ENCODE measurements at places on chromosomes 12 and 14. TPM values are rescaled to one million over a fixed set of nuclear protein-coding genes. Genes with fewer than 3 reads are reported as not detected.

CHMP4A gene
- 14.4 TPM for total RNA-seq

PA2G4 gene
- total RNA-seq = 32.3 TPM

TSPAN9 gene
- 43.7 TPM for total RNA-seq

PLEK2 gene
- total RNA-seq = 10.7 TPM

PPFIBP1 gene
- 34.9 TPM for total RNA-seq

TBX3 gene
- total RNA-seq = 37.2 TPM

KRT85 gene
- total RNA-seq = not detected

SLCO1B3 gene
- total RNA-seq = 73.3 TPM

RIMBP2 gene
- total RNA-seq = not detected

ACOT6 gene
- 1.6 TPM for total RNA-seq

MYO1A gene
- total RNA-seq = 0.28 TPM

FBXO34 gene
- total RNA-seq = 5.8 TPM

PIANP gene
- not detected for total RNA-seq

DBX2 gene
- not detected for total RNA-seq

SPIC gene
- 1.4 TPM for total RNA-seq

CCDC175 gene
- total RNA-seq = not detected

ASPG gene
- 282 TPM for total RNA-seq

OTOGL gene
- total RNA-seq = 0.03 TPM

OR4K2 gene
- total RNA-seq = not detected

LRRC9 gene
- not detected for total RNA-seq

NTS gene
- total RNA-seq = 0.20 TPM

CNTN1 gene
- 0.60 TPM for total RNA-seq

ST8SIA1 gene
- total RNA-seq = not detected

RASAL1 gene
- 0.25 TPM for total RNA-seq

HNRNPA1 gene
- 144 TPM for total RNA-seq

TSPAN8 gene
- 12.0 TPM for total RNA-seq

KRT6C gene
- total RNA-seq = not detected

MYL2 gene
- total RNA-seq = not detected

CACNB3 gene
- total RNA-seq = 2.6 TPM

IKZF4 gene
- 2.3 TPM for total RNA-seq

ENDOU gene
- not detected for total RNA-seq

LRP1-AS gene
- total RNA-seq = not detected

ZCRB1 gene
- 17.6 TPM for total RNA-seq

PLEKHG7 gene
- total RNA-seq = not detected

RBM19 gene
- 13.5 TPM for total RNA-seq

ITGA7 gene
- 16.9 TPM for total RNA-seq

TRPV4 gene
- total RNA-seq = 6.7 TPM

PGF gene
- total RNA-seq = 2.8 TPM

TBX5 gene
- total RNA-seq = not detected

TAC3 gene
- not detected for total RNA-seq

PTPRR gene
- total RNA-seq = not detected

FAM90A1 gene
- total RNA-seq = not detected

FMNL3 gene
- 3.1 TPM for total RNA-seq

LYZ gene
- total RNA-seq = 6.6 TPM

ISM2 gene
- total RNA-seq = not detected

PTHLH gene
- 0.10 TPM for total RNA-seq

TBK1 gene
- total RNA-seq = 7.4 TPM

KRT83 gene
- not detected for total RNA-seq

SLC25A47 gene
- total RNA-seq = 191 TPM

TSPAN11 gene
- 0.93 TPM for total RNA-seq

KRT78 gene
- total RNA-seq = not detected

SPRYD3 gene
- 16.2 TPM for total RNA-seq

OR4M1 gene
- total RNA-seq = not detected

Data from left lobe of liver (tissue), 2 donors.